ENCODE measurements at places on chromosomes 16 and 17.

GRCh38 chr17:66957951-66958579 lies 6.4 kb upstream of the CACNG4 start:
- DNase-seq = no peak

- peak; percentile 54 for DNase-seq
Measured at GRCh38 chr17:10197721-10198508, 491 bp downstream of the GAS7 start.

GRCh38 chr17:16381496-16381820 lies 567 bp downstream of the UBB start:
- DNase-seq = no peak

DNA sequence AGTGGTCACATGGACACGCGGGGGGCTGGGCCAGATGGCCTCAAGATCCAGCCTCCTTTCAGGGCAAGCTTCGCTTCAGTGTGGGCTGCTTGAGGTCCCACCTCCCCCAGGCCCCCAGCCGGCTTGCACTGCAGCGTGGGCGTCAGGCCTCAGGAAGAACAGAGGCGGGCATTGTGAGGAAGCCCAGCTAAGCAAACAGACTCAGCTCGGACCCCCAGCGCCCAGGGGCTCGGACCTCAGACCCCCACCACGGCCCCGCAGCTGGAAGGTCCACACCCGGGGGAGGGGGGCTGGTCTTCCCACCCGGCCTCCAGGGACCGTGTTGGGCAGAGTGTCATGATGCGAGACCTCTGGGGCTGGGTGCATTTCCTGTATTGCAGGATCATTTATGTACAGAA lies 24.7 kb upstream of the ZNF469 start:
- no peak for DNase-seq

DNA sequence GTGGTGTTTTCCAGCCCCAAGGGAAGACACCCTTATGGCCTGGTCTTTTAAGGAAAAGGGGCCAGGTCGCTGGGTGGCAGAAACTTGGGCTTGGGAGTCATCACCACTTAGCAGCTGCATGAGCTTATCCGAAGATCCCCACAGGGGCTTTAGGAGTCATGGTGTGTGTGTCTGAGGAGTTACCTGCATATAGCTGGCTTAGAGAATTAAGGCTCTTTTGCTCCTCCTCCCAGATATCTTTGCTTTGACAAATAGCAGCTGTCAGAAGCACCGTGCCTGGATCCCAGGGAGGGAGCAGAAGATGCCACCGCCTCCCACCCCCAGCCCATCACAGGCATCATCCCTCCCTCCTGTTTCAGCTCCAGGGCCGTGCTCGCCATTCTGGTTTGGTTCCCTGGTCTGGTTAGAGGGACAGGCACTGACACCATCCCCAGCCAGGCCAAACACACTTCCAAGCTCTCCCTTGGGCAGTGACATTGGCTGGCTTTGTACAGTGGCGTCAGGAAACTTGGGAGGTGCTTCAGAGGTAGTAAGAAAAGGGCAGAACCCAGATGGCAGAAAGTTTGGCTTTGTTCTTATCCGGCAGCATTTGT lies 17.4 kb downstream of the LDHD start:
- DNase-seq = no peak

DNA sequence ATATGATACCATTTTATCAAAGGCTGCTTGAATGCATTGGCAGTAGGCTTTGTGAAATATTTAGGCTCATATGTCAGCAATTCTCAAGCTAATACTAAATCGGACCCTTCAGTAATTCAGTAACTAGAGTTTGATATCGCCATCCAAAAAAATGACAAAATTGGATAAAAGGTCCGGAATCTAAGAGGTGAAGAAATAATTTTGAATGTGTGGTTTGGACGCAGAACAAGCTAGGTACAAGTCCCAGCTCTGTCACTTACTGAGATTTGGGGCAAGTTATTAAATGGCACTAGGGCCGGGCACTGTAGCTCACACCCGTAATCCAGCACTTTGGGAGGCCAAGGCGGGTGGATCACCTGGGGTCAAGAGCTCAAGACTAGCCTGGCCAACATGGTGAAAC lies 956.5 kb downstream of the CDH11 start:
- DNase-seq = no peak

GRCh38 chr16:80202831-80203413 lies 337.9 kb upstream of the DYNLRB2 start:
- DNase-seq = no peak

- DNase-seq = no peak
Measured at GRCh38 chr16:69435977-69436820, 11.8 kb downstream of the CYB5B start.

DNA sequence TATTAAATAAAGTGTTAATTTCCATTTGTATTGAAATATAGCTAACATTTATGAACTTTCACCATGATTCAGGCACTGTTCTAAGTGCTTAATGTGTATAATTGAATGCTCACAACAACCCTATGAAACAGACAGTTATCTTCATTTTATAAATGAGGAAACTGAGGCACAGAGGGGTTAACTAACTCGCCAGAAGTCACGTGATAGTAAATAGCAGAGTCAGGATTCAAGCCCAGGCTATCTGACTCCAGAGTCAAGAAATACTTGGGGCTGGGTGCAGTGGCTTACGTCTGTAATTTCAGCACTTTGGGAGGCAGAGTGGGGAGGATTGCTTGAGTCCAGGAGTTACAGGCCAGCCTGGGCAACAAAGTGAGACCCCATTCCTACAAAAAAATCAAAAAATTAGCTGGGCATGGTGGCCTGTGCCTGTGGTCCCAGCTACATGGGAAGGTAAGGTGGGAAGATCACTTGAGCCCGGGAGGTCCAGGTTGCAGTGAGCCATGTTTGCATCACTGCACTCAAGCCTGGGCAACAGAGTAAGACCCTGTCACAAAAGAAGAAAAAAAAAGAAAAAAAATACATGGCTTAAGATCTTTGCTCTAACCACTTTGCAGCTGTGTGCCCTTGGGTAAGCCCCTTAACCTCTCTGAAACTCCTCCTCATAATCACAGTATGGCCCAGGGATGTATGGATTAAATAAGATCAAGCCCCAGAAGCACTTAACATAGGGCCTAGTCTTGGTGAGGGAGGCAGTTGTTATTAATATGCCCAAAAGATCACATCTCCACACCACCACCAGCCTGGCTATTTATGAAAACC lies 29.0 kb downstream of the WSB1 start:
- DNase-seq = no peak

GRCh38 chr16:2058872-2059271 lies 11.1 kb downstream of the TSC2 start:
- DNase-seq = no peak

- DNase-seq = no peak
Measured at GRCh38 chr16:85761861-85762260, 11.0 kb upstream of the C16orf74 start.

- DNase-seq = no peak
Measured at GRCh38 chr17:74607221-74607620, 15.1 kb upstream of the CD300LD start.
